ENCODE measurements at places on chromosomes 7 and 10. TPM values are rescaled to one million over a fixed set of nuclear protein-coding genes. Genes with fewer than 3 reads are reported as not detected.

GRCh38 chr10:123560301-123561140 is 105.6 kb upstream of the GPR26 start:
- ATAC-seq: no peak

GRCh38 chr10:22693860-22694259 is 20.5 kb downstream of the PIP4K2A start:
- no peak for ATAC-seq

The ABCA13 gene
- 7.5 TPM for total RNA-seq

GRCh38 chr7:30732606-30733005 is 19.3 kb upstream of the INMT start:
- no peak for ATAC-seq

The FKBP6 gene
- 0.06 TPM for total RNA-seq

DNA sequence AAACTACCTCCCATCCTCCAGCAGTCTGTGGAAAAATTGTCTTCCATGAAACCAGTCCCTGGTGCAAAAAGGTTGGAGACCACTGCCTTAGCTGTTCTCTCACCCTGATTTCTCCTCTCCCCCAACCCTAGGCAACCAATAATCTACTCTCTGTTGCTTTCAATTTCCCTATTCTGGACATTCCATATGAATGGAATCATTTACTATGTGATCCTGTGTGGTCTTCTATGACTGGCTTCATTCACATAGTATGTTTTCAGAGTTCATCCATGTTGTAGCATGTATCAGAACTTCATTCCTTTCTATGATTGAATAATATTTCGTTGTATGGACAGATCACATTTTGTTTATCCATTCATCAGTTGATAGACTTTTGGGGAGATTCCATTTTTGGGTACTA is 38.3 kb upstream of the DLG5 start:
- ATAC-seq: no peak

The FBXO24 gene
- 0.82 TPM for total RNA-seq

The OR2A25 gene
- total RNA-seq: not detected

Measured in motor neuron (in vitro differentiated cells).